ENCODE measurements at places on chromosomes 1 and 21. TPM values are rescaled to one million over a fixed set of nuclear protein-coding genes. Genes with fewer than 3 reads are reported as not detected.

DNA sequence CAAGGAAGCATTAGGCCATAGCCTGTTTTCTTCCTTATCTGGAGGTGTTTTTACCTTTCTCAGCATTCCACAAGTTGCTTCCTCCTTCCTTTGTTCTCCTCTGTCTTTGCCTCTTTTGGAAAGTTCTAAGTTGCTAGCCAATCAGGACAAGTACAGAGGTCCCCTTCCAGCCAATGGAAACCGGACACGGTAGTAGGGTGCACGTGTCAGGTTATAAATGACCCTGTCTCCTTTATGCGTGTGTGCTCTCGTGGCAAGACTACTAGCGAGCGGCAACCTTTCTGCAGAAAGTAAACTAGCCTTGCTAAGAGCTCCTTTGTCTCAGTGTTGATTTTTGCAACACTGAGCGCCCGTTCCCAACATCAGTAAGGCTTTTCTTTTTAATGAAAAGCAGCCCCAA lies 1.5 kb upstream of the ACADM start:
- H3K27me3 ChIP-seq = no peaks in the 10 kb centered on the region
- DNase-seq = no peak
- no peak overlapping the region for H3K27ac ChIP-seq
- no peaks in the 10 kb centered on the region for H3K36me3 ChIP-seq
- H3K4me1 ChIP-seq = peaks cover 18% of the 10 kb centered on the region

DNA sequence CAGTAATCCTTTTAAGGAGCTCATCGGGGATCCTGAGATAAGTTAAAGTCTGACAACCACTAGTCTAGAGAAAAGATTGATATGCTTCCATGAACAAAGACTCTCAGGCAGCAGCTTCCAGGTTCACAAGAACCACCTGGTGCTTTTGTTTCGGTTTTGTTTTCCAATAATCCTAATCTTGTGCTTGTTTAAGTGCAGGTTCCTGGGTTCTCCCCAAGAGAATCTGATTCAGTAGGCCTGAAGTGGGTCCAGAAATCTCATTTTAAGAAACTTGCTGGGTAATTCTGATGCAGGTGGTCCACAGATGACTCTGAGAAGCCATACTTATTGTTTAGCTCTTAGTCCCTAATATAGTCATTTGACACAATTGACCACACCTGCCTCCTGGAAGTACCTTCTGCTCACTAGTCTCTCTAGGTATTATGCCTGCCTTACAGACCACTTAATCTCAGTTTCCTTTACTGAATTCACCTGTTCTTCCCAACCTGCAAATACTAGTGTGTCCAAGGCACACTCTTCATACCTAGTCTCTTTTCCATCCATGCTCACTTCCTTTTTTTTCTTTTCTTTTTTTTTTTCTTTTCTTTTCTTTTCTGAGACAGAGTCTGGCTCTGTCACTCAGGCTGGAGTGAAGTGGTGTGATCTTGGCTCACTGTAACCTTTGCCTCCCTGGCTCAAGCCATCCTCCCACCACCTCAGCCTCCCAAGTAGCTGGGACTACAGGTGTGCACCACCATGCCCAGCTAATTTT lies 20.5 kb upstream of the FRRS1 start:
- H3K36me3 ChIP-seq = no peaks in the 10 kb centered on the region
- H3K27ac ChIP-seq = no peak overlapping the region
- no peaks in the 10 kb centered on the region for H3K27me3 ChIP-seq
- no peak overlapping the region for H3K4me3 ChIP-seq
- no peaks in the 10 kb centered on the region for H3K4me1 ChIP-seq

OLIG2 gene
- not detected for total RNA-seq

DNA sequence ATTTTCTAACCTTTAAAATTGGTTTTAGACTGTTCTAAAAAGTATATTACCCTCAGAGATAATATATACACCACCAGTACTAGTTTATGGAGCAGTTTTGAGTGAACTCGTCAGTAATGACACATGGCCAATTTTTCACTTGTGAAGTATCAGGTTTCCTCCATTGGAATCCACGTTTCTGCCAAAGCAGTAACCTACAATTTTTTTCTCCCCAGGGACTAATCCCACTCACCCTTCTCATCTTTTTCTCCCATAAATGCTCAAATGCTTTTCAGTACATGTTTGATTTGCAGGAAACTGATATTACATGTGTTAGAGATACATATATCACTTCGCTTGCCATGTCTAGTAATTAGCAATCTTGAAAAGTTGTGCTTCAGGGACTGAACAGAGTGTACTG lies 94.1 kb downstream of the COL24A1 start:
- no peaks in the 10 kb centered on the region for H3K36me3 ChIP-seq
- no peak for DNase-seq
- no peaks in the 10 kb centered on the region for H3K27me3 ChIP-seq

VHLL gene
- not detected for total RNA-seq

DNA sequence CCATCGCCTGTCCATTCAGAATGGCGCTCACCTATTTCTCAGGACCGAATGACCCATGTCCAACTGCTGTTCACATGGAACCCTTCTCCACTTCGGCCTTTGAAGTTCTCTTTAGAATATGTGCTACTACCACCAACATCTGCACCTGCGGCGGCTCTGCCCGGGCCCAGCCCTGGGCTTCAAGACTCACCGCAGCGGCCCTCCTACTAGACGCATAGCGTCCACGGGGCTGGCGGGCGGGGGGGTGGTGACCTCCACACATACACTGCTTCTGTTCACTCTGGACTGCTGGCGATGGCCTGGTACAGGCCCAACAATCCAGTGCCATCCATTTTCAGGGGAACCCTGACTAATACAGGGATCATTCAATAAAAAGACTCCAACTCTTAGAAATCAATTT lies 394.2 kb downstream of the VAV3 start:
- H3K4me3 ChIP-seq = no peak overlapping the region
- H3K4me1 ChIP-seq = no peaks in the 10 kb centered on the region
- no peaks in the 10 kb centered on the region for H3K27me3 ChIP-seq
- DNase-seq = no peak
- no peaks in the 10 kb centered on the region for H3K36me3 ChIP-seq
